ENCODE measurements at places on chromosomes 4 and X.
A peak's percentile ranks its signal among the peaks of the same experiment; 100 is the strongest.

GRCh38 chrX:145729635-145730034, 88.0 kb upstream of the SLITRK2 start:
- DNase-seq, result no peak

GRCh38 chrX:138128027-138128671, 562.2 kb downstream of the ZIC3 start:
- DNase-seq, result peak; percentile 3

- no peak for DNase-seq
These were observed 38.1 kb downstream of the NAA11 start for GRCh38 chr4:79287718-79288117.

DNA sequence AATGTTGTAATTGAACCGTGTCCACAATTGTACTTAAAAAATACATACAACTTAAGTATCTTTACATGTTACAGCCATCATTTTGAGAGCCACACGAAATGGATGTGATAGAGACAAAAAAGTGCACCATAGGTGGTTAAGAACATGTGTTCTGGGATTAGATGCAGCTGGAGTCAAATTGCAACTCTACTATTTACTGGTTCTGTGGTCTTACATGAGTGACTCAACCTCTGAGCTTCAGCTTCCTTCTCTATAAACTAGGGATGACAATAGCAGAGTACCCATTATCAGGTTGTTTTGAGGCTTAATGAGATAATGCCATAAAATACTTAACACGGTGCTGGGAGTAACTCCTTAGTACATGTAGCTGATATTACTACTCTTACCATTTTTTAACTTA, 130.4 kb downstream of the IDS start:
- no peak for DNase-seq

- no peak for DNase-seq
These were observed 93.0 kb upstream of the LDB2 start for GRCh38 chr4:16991450-16991849.

- no peak for DNase-seq
These were observed 54.2 kb upstream of the MGST2 start for GRCh38 chr4:139611391-139611790.

DNA sequence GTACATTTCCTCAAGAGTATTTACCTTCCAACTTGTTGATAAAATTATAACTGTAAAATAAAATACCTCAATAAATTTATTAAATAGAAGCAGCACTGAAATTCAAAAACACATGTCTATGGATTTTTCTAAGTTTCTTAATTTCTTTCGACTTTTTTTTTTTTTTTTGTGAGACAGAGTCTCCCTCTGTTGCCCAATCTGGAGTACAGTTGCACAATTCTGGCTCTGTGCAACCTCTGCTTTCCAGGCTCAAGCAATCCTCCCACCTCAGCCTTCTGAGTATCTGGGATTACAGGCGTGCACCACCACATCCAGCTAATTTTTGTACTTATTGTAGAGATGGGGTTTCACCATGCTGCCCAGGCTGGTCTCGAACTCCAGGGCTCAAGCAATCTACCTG, 79.8 kb downstream of the IQCM start:
- DNase-seq, result no peak

- DNase-seq, result no peak
These were observed 18.9 kb downstream of the TMEM175 start for GRCh38 chr4:951186-951585.

- DNase-seq, result no peak
These were observed 110.8 kb upstream of the ATP8A1 start for GRCh38 chr4:42767669-42768068.

- DNase-seq, result no peak
These were observed 89.2 kb upstream of the PRDX4 start for GRCh38 chrX:23578079-23578478.

DNA sequence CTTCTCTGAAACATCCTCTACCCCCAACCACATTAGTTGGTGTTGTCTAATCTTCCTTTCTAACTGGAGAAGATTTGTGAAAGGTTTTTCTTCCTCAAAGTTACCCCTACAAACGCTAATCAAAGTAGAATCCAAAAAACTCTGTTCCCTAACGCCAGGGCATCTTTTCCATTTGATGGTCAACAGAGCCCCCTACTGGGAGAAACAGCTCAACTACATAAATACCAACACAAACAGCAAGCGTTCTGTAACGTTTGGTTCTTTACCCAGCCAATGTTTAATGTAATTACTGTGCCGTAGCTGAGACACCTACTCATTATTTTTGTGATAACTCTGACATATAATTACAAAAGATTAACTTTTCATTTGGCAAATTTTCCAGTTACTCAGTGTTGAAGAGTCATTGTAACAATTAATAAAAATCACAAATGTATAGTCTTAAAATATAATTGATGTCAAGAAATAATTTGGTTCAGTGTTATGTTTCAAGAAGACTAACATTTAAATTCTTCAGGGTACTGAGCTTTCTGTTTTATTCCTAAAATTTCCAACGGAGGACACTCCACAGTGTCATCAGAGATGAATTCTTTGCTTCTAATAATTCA, 94.9 kb upstream of the TBC1D9 start:
- DNase-seq, result peak; percentile 11

- no peak for DNase-seq
These were observed 105.5 kb upstream of the LCORL start for GRCh38 chr4:18127030-18127429.

DNA sequence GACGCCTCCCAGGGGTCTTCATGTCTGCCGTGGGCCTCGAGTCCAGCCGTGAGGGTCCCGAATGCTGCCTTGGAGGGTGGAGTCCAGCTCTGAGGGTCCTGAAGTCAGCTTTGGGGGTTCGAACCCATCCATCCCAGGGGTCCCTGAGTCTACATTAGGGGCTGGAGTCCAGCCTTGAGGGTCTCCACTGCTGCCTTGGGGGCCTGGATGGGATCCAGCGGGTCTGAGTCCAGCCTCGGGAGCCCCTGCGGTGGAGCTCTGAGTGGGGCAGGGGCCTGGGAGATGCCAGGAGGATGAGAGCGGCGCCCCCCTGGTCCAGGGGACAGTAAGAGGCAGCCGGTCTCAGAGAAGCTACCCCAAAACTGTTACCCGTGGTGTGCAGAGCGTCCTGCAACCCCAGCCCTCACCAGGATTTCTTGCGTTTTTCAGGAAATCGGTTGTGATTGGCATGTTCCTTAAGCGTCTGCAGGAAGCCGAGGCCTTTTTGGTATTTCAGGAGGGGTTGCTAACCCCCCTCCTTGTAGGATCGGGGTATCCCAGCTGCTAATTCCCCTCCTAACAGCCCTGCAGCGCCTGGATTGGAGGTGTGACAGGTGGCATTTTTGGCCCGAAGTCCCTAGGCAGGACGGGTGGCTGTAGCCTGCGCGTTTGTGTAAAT, 1.7 kb upstream of the GTPBP6 start:
- no peak for DNase-seq

DNA sequence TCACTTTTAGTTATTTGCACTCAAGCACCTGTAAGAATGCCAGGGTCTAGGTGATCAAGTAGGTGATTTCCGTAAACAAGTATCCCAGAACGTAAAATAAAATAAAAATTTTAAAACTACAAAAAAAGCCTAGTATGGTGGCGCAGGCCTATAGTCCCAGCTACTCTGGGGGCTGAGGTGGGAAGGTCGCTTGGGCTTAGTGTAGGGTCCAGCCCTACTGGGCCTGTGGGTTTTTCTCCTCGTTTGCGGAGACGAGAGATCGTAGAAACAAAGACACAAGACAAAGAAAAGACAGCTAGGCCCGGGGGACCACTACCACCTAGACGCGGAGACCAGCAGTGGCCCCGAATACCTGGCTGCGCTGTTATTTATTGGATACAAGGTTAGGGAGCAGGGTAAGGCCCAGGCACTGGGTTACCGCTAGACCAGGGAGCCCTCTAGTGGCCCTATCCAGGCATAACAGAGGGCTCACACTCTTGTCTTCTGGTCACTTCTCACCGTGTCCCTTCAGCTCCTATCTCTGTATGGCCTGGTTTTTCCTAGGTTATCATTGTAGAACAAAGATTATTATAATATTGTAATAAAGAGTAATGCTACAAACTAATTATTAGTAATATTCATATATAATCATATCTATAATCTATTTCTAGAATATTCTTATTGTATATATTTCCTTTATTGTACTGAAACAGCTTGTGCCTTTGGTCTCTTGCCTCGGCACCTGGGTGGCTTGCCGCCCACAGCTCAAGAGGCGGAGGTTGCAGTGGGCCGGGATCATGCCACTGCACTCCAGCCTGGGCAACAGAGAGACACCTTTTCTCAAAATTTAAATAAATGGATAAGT, 38.4 kb downstream of the SAGE1 start:
- DNase-seq, result peak; percentile 33

DNA sequence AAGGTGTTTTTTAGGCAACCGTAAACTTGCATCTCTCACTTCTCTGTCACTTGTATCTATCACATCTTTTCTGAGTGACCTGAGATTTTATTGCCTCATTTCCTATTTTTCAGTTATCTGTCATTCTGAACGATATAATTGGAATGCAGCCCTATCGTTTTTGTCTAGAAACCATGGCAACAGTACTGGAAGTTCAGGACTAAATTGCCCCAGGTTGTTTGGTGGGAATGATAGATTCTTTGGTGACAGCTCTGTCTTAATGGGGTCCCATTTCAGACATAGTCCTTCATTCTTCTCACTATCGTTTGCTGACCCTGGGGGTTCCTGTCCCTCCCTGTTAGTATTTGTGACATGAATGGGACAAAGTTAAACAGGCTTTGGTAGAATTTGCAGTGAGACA, 267.7 kb upstream of the GALNT7 start:
- DNase-seq, result no peak

- no peak for DNase-seq
These were observed 5.2 kb upstream of the OPN1LW start for GRCh38 chrX:154138857-154139256.

DNA sequence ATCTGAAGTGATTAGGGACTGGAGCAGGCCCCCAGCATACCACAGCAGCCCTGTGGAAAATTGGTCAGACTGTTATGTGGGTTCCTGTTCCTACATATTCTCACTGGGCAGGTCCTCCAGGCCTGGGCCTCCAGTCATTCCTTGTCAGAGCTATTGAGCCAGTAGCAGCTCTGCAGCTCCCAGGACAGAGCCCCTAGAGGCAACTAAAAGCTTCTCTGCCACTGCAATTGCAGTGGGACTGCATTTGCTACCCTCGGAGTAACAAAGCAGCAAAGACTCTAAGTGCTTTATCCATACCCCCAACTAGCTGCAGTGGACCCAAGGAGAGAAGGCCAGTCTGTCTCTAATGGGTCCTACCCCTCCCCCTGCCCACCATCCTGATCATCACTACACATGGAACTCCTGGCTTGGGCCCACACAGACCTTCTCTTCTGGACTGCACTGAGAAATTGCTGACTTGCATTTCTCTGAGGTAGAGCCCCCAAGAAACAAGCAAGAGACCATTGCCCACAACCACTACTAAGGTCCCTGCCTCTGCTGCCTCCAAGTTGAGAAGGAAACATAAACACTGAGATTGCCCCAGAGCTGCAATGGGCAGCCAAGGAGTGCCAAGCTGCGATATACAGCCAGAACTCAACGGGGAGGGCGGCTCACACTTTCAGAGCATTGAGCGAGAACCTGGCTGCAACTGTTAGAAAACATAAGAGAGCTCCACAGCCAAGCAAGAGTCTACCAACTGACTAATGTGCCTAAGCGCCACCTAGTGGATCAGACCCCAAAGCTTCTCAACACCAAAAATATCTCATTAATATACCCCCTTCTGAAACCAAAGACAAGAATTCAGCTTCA, 738.7 kb upstream of the NDST4 start:
- DNase-seq, result peak; percentile 12

DNA sequence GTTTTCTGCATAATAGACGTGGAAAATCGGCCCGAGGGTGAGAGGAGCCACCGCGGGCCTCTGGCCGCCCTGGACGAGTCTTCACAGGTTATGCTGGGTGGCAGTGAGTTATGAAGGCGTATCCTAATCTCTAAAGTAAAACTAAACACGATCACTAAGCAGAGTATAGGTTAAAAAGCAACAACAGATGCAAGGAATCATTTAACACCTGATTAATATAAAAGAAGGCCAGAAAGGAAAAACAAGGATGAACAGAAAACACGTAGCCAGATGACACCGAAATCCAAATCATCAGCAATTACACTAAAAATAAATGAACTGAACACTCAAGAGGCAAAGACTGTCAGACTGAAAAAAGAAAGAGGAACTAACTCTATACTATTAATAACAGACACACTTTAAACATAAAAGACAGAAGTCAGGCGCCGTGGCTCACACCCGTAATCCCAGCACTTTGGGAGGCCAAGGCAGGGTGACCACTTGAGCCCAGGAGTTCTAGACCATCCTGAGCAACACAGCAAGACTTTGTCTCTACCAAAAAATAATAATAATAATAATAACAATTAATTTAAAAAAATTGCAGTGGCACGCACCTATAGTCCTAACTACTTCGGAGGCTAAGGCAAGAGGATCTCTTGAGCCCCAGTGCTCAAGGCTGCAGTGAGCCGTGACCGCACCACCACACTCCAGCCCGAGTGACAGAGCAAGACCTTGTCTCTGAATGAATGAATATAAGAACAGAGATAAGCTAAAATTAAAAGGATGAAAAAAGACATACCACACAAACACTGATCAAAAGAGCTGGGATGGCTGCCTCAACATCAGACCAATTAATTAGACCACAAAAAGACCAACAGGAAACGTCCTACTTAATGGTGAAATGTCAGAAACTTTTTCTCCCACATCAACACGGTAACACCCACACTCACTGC, 30.0 kb downstream of the CTBP1 start:
- DNase-seq, result no peak

DNA sequence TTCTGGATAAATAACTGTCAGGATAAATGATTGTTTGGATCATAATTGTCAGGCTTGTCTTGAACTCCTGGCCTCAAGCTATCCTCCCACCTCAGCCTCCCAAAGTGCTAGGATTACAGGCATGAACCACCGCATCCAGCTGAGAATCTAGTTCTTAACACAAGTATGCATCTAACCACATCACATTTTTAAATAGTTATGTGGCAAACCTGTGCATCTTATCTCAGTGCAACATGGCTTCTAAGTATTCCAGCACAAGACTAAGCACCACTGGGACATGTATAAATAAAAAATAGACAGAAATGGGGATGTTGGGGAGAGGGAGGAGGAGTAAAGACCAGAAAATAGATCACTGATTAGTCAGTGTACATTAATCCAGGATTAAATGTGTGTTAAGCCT, 74.7 kb upstream of the TBL1X start:
- no peak for DNase-seq

DNA sequence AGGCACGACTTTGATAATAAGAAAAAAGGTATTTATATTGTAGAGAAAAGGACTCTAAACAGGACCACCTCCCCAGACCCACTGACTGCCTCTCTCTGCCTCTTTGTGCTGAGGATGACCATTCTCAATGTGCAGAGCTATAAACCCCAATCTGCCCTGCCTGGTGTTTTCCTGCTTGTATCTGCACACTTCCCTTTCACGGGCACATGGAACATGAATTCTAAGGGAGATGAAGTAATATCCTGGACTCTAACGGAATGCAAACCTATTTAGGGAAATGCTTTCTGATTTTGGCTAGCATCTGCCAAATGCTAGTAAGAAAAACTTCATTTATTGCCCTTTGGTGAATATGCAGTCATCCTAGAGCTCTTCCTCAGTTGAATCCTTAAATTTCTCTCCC, 2.4 kb downstream of the DIPK2B start:
- no peak for DNase-seq

- DNase-seq, result no peak
These were observed 45.6 kb downstream of the RGS12 start for GRCh38 chr4:3338321-3338838.

GRCh38 chr4:11341337-11342043, 87.2 kb downstream of the HS3ST1 start:
- DNase-seq, result no peak

- DNase-seq, result no peak
These were observed 1494.4 kb downstream of the STIM2 start for GRCh38 chr4:28354880-28355656.

- DNase-seq, result no peak
These were observed 211.4 kb downstream of the MID1IP1 start for GRCh38 chrX:39012621-39013111.

GRCh38 chr4:151260526-151260925, 16.4 kb upstream of the PRSS48 start:
- DNase-seq, result no peak
